H9 (cell line): ENCODE measurements at places on chromosomes 11 and 22. TPM values are rescaled to one million over a fixed set of nuclear protein-coding genes. Genes with fewer than 3 reads are reported as not detected.

GRCh38 chr11:19907839-19908238 lies 195.2 kb downstream of the NAV2 start:
- no peak for DNase-seq

GAL3ST1 gene
- total RNA-seq: 5.1 TPM in 2 replicates

DNA sequence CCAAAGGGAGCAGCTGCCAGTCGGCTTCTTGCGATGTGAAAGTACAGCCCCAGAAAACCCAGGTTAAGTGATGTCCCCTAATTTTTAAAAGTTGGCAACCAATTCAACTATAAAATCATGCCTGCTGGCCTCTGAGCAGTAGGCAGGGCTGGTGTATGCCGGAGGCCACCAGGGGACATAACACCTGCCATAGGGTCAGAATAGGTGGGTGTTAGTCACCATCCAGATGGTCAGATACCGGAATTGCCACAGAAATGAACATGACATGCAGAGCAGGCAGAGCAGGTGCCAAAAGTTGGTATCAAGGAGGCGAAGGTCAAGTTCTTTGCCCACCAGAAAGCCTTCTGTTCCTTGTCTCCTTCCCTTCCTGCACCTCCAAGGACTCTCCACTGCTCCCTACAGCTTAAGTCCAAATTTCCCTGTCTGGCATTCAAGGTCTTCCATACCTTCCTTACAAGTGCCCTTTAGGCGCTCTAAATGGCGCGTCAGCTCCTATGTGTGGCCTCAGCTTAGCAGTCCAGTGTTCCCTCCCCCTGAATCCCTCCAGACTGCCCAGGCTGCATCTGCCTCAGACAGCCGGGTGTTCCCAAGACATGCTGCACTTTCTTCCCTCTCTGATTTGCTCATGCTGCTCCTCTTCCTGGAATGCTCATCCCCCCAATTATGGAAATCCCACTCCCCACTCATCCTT lies 45.1 kb downstream of the PTPRJ start:
- DNase-seq: no peak

DNA sequence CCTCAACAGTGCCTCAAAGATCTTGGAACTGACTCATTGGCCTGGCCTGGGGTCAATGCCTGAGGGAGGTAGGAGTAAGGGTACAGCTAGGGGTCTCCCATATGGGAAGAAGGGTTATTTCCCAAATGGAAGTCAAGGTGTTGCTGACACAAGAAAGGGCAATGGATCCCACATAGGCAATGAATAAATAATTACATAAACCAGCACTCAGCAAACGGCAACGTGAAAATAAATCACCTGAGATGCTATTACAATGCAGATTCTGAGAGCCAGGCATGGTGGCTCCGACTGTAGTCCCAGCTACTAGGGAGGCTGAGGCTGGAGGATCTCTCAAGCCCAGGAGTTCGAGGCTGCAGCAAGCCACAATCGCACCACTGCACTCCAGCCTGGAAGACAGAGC lies 36.5 kb upstream of the SLC35C1 start:
- DNase-seq: no peak

- DNase-seq: no peak
These were observed 319.0 kb downstream of the DDX10 start for GRCh38 chr11:108983636-108984420.
